Mesothelial cell of epicardium (in vitro differentiated cells): ENCODE measurements at places on chromosomes 7 and 10.

DNA sequence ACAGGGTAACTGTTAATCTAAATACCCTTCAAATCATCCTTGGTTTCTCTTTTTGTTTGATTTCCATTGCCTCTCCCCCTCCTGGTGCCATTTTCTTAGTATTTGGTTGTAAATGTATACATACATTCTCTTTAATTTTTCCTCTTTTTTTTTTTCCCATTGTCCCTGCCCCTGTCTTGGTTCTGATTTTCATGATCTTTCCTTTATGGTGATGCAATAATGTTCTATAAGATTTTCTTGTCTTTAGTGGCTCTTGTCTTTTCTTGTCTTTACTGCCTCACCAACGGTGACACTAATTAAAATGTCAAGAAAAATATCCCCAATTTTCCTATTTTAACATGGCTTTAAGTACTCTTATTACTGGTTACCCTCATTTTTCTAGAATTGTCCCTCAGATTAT lies 135.9 kb upstream of the POT1 start:
- DNase-seq = no peak
- H3K4me1 ChIP-seq = peaks cover 25% of the 10 kb centered on the region
- no peak overlapping the region for H3K27ac ChIP-seq

DNA sequence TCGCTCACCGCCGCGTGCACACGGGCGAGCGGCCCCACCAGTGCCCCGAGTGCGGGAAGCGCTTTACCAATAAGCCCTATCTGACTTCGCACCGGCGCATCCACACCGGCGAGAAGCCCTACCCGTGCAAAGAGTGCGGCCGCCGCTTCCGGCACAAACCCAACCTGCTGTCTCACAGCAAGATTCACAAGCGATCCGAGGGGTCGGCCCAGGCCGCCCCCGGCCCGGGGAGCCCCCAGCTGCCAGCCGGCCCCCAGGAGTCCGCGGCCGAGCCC lies 3.3 kb downstream of the REPIN1 start:
- H3K27me3 ChIP-seq = no peaks in the 10 kb centered on the region
- no peak overlapping the region for H3K27ac ChIP-seq
- H3K4me1 ChIP-seq = peaks cover 65% of the 10 kb centered on the region
- no peak overlapping the region for H3K4me3 ChIP-seq
- no peak for DNase-seq

GRCh38 chr10:94219829-94220228 lies 142.9 kb downstream of the NOC3L start:
- no peak for DNase-seq
- no peak overlapping the region for H3K27ac ChIP-seq
- no peaks in the 10 kb centered on the region for H3K36me3 ChIP-seq
- H3K27me3 ChIP-seq = peaks cover 7% of the 10 kb centered on the region

- H3K4me3 ChIP-seq = no peak overlapping the region
- no peaks in the 10 kb centered on the region for H3K36me3 ChIP-seq
- DNase-seq = no peak
- peaks cover 1% of the 10 kb centered on the region for H3K27me3 ChIP-seq
Measured at GRCh38 chr7:125780153-125780552, 850.5 kb upstream of the POT1 start.

DNA sequence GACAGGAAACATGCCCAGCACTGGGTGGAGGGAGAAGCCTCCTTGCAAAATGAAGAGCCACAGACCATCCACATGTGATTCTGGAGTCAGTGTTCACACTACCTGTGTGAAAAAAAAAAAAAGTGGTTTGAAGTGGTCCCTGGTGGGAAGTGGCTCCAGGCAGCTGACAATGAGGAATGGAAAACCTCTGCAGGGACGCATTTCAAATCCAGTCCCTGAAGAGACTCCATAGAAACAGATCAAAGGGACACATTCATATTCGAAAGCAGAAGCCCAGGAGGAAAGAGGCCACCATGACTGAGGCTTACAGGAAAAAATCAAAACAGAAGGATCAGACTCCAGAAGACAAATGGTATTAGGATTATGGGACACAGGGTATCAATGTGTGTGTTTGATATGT lies 11.5 kb upstream of the TCERG1L start:
- H3K27me3 ChIP-seq = peaks cover 63% of the 10 kb centered on the region
- no peak overlapping the region for H3K4me3 ChIP-seq
- no peak for DNase-seq
- H3K36me3 ChIP-seq = no peaks in the 10 kb centered on the region

DNA sequence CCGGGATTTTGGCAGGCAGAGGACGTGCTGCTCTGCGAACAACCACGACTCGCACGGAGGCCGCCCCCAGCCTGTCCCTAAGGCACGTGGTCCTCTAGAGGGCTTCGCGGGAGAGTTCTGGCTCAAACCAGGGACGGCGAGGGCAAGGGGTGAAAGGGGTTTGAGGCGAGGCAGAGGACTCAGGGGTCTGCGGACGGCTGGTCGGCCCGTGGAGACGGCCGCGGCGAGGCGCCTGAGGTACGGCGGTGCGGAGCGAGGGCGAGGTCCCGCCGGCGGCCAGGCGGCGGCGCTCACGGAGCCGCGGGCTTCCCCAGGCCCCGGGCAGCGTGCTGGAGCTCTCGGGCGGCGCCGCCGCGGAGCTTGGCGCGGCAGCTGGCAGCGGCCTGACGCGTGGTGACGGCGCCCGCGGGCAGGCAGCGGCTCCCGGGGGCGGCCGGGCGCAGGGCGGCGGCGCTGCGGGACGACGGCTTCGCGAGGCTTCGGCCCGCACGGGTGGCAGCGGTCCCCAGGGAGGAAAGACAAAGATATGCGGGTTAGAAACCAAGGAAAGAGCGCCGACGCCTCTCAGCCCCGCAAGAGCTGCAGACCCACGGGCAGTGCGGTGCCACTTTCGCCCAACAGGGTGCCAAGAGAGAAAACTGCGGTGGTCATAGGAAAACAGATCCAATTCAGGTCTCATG lies 44.8 kb downstream of the ZNF800 start:
- peaks cover 2% of the 10 kb centered on the region for H3K4me1 ChIP-seq

- no peaks in the 10 kb centered on the region for H3K27me3 ChIP-seq
- H3K4me3 ChIP-seq = no peak overlapping the region
- DNase-seq = no peak
- peaks cover 14% of the 10 kb centered on the region for H3K4me1 ChIP-seq
- H3K36me3 ChIP-seq = no peaks in the 10 kb centered on the region
- H3K27ac ChIP-seq = no peak overlapping the region
Measured at GRCh38 chr10:21135023-21135931, 238.2 kb upstream of the NEBL start.
